Activated CD4-positive, alpha-beta T cell treated with anti-CD3 and anti-CD28 coated beads for 1 hour (primary cell): ENCODE measurements at places on chromosomes 11 and 22.

GRCh38 chr11:80317612-80318011 is 876.8 kb upstream of the TENM4 start:
- DNase-seq: no peak

DNA sequence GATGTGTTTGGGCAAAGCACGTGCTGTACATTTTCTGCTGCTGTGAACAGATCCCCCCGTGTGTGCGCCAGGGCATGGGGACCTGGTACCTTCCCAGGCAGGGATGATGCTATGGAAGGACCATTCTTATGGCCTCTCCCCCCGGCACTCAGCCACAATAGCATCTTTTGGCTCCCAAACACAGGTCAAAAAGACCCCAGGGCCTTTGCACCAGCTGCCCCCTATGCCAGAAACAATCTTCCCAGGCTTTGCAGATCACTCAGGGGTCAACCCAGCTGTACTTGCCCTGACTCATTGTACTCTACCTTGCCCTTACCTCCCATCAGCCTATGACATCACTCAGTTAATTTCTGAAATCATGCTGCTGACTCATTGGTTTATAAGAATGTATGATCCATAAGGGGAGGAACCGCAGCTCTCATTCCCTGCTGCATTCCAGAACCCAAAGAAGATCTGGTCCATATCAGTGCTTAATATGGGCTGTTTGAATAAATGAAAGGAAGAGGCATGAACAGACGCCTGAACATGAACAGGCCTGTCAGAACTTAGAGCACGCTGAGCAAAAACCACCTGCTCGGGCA is 100.7 kb downstream of the CELSR1 start:
- no peak for DNase-seq

GRCh38 chr22:35552196-35552842 is 11.7 kb downstream of the RASD2 start:
- DNase-seq: peak; percentile 77

- no peak for DNase-seq
These were observed 31.7 kb downstream of the PAX6 start for GRCh38 chr11:31779374-31779791.

DNA sequence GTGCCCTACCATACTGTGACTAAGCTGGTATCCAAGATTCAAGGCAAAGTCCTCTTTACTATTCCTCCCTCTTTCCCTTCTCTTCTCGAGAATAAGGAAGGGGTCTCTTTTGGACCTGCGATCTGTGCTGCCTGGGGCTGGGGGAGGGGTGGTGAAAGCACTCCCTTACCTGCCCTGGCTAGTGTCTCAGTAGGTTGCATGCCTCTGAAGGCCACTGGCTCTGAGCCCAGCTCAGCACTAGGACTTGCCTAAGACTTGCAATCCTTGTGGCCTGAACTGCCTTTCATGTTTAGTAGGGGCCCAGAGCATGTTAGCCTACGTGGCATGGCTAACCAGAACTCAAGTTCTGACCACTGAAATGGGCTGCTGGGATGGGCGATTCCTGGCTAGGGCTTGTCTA is 13.0 kb upstream of the REXO2 start:
- DNase-seq: no peak
